Body of pancreas (tissue), 4 donors: ENCODE measurements at places on chromosomes 11 and 22. TPM values are rescaled to one million over a fixed set of nuclear protein-coding genes. Genes with fewer than 3 reads are reported as not detected.

DNA sequence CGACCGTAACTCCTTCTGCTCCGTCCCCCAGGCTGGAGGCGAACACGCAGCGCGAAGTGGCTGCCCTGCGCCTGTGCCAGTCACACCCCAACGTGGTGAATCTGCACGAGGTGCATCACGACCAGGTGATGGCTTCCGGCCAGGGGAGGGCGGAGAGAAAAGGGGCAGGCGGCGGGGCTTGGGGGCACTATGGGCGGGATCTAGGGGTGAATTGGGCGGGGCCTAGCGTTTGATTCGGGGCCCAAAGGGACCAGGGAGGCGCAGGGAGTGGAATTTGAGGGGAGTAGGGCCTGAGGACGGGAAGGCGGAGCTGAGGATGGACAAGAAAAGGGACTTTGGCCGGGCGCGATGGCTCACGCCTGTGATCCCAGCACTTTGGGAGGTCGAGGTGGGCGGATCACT is 9.7 kb downstream of the RPS6KA4 start:
- no peaks in the 10 kb centered on the region for H3K36me3 ChIP-seq
- H3K4me1 ChIP-seq = no peaks in the 10 kb centered on the region
- no peak for DNase-seq
- H3K4me3 ChIP-seq = no peak overlapping the region
- H3K27me3 ChIP-seq = no peaks in the 10 kb centered on the region
- H3K27ac ChIP-seq = no peak overlapping the region

DNA sequence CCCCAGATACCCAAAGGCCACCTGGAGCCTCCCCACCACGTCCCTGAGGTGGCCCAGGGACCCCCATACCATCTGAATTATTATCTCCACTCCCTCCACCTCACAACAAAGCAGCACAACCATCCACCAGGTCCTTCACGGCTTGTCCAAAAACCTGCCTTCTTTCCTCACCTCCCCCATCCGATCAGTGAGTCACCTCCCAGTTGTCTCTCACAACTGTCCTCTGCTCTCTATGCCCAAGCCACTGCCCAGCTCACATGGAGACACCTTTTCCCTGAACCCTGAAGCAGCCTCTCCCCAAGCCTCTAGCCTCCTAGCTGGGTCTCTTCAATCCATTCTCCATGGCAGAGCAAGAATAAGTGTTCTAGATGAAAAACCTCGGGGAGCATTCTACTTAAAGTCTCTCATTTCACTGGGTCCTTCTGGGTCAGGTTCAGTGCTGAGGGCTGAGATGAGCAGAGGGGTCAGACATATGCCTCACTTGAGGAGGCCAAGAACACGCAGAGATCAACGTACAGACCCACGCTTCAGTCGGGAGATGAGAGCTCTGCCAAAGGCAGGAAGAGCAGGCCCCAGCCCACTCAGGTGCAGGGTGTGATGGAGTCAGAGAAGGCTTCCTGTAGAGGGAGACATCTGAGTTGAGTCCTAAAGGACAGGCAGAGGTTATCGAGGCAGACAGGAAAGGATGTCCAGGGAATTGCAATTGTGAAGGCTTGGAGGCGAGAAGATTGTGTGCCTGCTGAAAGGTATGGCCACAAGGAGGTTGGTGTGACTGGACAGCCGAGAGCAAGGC is 74.7 kb downstream of the PDE2A start:
- H3K27me3 ChIP-seq = no peaks in the 10 kb centered on the region
- no peak for DNase-seq
- no peak overlapping the region for H3K4me3 ChIP-seq
- no peak overlapping the region for H3K27ac ChIP-seq
- H3K36me3 ChIP-seq = no peaks in the 10 kb centered on the region

- H3K36me3 ChIP-seq = no peaks in the 10 kb centered on the region
- H3K4me3 ChIP-seq = no peak overlapping the region
- H3K4me1 ChIP-seq = peaks cover 90% of the 10 kb centered on the region
- H3K27ac ChIP-seq = peak overlapping the region; percentile 94
Observed at GRCh38 chr22:42895087-42895486, 38.0 kb upstream of the ARFGAP3 start.

DNA sequence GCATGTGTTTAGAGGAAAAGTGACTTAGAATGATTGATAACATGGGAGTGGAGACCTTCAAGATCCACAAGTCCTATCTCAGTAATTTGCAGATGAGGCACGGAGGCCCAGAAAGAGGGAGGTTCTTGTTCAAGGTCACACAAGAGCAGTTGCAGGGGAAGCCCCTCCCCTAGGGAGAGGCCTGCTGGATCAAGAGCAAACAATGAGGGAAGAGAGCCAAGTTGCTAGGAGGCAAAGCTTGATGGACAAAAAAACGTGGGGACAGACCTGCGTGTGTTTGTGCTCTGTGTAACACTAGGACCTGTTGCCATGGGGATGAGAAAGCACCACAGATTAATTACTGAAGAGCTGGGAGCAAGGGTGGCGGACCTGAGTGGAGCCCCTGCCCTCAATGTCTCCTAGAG is 6.4 kb upstream of the MFRP start:
- H3K27ac ChIP-seq = no peak overlapping the region
- no peaks in the 10 kb centered on the region for H3K27me3 ChIP-seq
- H3K4me3 ChIP-seq = no peak overlapping the region
- peaks cover 10% of the 10 kb centered on the region for H3K4me1 ChIP-seq

GRCh38 chr11:84224042-84224441 is 937.9 kb upstream of the CCDC90B start:
- DNase-seq = no peak
- H3K36me3 ChIP-seq = no peaks in the 10 kb centered on the region
- H3K4me3 ChIP-seq = no peak overlapping the region
- H3K27ac ChIP-seq = no peak overlapping the region
- H3K4me1 ChIP-seq = no peaks in the 10 kb centered on the region
- H3K27me3 ChIP-seq = no peaks in the 10 kb centered on the region

- peaks cover 39% of the 10 kb centered on the region for H3K4me1 ChIP-seq
- H3K27me3 ChIP-seq = no peaks in the 10 kb centered on the region
- peak overlapping the region; percentile 96 for H3K4me3 ChIP-seq
- no peak for DNase-seq
- H3K36me3 ChIP-seq = no peaks in the 10 kb centered on the region
Observed at GRCh38 chr22:38706901-38707195, 1.1 kb downstream of the GTPBP1 start.

GRCh38 chr11:64580412-64580811 is 10.6 kb upstream of the SLC22A12 start:
- H3K27me3 ChIP-seq = no peaks in the 10 kb centered on the region
- H3K27ac ChIP-seq = no peak overlapping the region
- no peak for DNase-seq

GRCh38 chr11:124113890-124114289 is 1.4 kb upstream of the VWA5A start:
- peaks cover 21% of the 10 kb centered on the region for H3K4me1 ChIP-seq
- no peaks in the 10 kb centered on the region for H3K27me3 ChIP-seq

- H3K27ac ChIP-seq = no peak overlapping the region
- H3K4me1 ChIP-seq = peaks cover 12% of the 10 kb centered on the region
- H3K36me3 ChIP-seq = no peaks in the 10 kb centered on the region
- no peak overlapping the region for H3K4me3 ChIP-seq
Observed at GRCh38 chr11:46977038-46977813, 40.7 kb downstream of the CSTPP1 start.

GRCh38 chr11:11998091-11998781 is 10.2 kb downstream of the DKK3 start:
- peaks cover 5% of the 10 kb centered on the region for H3K4me1 ChIP-seq
- no peaks in the 10 kb centered on the region for H3K27me3 ChIP-seq
- no peak overlapping the region for H3K4me3 ChIP-seq
- no peaks in the 10 kb centered on the region for H3K36me3 ChIP-seq
- H3K27ac ChIP-seq = no peak overlapping the region
- no peak for DNase-seq

DNA sequence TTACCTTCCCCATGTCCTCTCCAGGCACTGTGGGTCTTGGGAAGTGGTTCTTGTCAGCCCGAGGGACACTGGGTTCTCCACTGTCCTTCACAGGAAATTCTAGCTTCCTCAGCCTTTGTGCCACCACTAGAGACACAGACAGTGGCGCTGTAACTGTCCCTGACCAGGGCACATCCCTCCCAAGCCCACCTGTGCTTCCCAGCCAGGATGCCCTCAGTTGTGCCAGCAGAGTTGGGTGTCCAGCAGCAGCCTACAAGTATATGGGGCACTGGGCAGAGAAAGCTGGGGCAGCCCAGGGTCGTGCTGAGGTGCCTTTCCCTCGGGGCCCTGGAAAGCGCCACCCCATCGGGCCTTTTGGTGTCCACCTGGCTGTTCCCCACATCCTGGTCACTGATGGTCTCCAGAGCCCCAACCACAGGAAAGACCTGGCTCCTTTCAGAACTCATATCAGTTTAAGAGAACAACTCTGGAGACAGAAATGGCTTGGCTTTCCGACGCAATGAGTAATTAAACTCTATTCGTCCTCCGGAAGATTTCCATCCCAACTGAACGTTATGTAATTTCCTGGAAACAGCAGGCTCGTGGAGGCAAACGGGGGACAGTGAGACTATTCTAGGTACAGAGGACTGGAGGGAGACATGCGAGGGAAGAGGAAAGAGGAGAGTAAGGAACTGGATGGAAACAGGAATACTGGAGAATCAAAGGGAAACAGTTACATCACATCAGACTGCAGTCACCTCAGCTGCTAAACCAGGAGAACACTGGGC is 28.6 kb downstream of the PPP2R1B start:
- peaks cover 16% of the 10 kb centered on the region for H3K36me3 ChIP-seq
- DNase-seq = no peak
- H3K27me3 ChIP-seq = no peaks in the 10 kb centered on the region
- peaks cover 51% of the 10 kb centered on the region for H3K4me1 ChIP-seq
- H3K4me3 ChIP-seq = no peak overlapping the region

GRCh38 chr11:133531971-133532651 is at the start of gene OPCML:
OPCML (minus strand) TSS chr11:133532501.
- no peaks in the 10 kb centered on the region for H3K4me1 ChIP-seq
- H3K36me3 ChIP-seq = no peaks in the 10 kb centered on the region

- DNase-seq = no peak
- no peak overlapping the region for H3K4me3 ChIP-seq
Observed at GRCh38 chr22:41762980-41763779, 37.3 kb upstream of the CCDC134 start.

GRCh38 chr11:133081730-133082452 is 450.4 kb downstream of the OPCML start:
- no peak overlapping the region for H3K4me3 ChIP-seq
- DNase-seq = no peak
- no peaks in the 10 kb centered on the region for H3K27me3 ChIP-seq
- no peaks in the 10 kb centered on the region for H3K36me3 ChIP-seq

- no peaks in the 10 kb centered on the region for H3K4me1 ChIP-seq
- no peaks in the 10 kb centered on the region for H3K36me3 ChIP-seq
- H3K27me3 ChIP-seq = no peaks in the 10 kb centered on the region
- no peak overlapping the region for H3K27ac ChIP-seq
Observed at GRCh38 chr22:45987136-45987861, 10.3 kb upstream of the WNT7B start.

DNA sequence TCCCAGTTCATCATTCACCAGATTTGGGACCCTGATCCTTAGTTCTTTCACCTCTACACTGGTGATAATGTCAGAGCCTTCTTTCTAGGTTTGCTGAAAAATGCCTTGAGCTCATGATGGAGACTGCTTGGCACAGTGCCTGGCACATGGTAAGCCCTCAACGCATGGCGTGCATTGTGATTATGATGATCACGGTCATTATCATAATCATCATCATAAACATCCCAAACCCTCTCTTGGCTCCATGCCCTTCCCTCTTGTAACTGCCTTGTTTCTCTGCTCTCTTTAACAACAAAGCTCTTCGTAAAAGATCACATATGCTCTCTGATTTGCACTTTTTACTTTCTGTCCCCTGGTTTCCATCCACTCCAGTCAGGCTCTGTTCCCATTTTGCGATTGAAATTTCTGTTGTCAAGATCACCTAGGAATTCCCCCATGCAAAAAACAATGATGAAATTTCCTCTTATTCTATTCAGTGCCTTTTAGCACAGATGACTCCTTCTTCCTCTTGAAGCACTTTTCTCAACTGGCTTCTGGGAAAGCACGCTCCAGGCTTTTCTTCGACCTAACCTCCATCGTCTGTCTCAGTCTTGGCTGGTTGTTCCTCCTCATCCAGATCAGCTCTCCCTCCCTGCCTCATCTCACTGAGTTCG is 479.1 kb downstream of the OPCML start:
- H3K4me1 ChIP-seq = no peaks in the 10 kb centered on the region
- DNase-seq = no peak
- H3K4me3 ChIP-seq = no peak overlapping the region
- H3K27ac ChIP-seq = no peak overlapping the region

GRCh38 chr11:35043936-35044335 is 95.0 kb upstream of the CD44 start:
- H3K4me3 ChIP-seq = no peak overlapping the region
- no peaks in the 10 kb centered on the region for H3K36me3 ChIP-seq
- no peak for DNase-seq
- H3K27ac ChIP-seq = no peak overlapping the region
- H3K27me3 ChIP-seq = no peaks in the 10 kb centered on the region
- peaks cover 23% of the 10 kb centered on the region for H3K4me1 ChIP-seq

DNA sequence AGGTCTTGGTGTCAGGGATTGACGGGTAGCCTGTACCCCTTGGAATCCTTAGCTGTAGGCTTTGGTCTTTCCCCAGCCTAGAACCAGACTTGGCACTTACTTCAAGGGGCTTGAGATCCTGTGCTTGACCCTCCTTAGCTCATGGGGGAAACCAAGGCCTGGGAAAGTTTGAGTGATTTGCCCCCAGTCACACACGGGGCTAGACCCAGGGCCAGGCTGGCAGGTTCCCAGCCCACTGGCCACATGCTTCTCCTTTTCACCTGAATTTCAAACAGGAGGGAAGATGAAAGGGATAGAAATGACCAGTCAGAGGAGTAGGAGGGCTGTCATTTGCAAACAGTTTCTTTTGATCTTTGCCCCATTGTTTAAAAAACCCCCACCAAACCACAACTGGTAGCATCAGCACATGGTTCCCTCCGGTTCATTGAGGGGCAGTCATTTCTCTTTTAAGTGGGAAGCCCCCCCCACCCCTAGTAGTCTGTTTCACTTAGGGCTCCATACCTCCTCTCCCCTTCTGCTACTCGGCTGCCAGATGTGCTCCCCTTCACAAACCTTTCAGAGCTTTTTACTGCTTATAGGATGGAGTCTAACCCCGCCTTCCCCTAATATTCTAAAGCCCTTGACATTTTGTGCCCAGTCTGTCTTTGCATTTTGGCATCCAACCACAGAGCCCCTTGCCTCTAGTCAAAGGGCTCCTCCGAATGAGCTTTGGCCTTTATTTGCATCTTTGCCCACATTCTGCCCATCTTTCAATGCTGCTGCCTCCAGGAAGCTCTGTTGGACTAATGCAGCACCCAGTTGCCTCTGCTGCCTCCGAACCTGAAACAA is 37.6 kb downstream of the ZNRF3 start:
- H3K36me3 ChIP-seq = no peaks in the 10 kb centered on the region
- no peak for DNase-seq
- H3K4me1 ChIP-seq = peaks cover 87% of the 10 kb centered on the region
- no peaks in the 10 kb centered on the region for H3K27me3 ChIP-seq

The GTSE1 gene
- total RNA-seq = 0.26 TPM

The FAM118A gene
- total RNA-seq = 13.0 TPM

The BET1L gene
- total RNA-seq = 31.0 TPM

The PACSIN3 gene
- 56.0 TPM for total RNA-seq

The BARX2 gene
- 1.8 TPM for total RNA-seq

The OPCML gene
- total RNA-seq = not detected

The CASP1 gene
- total RNA-seq = 1.3 TPM

The PRAME gene
- not detected for total RNA-seq

The OR8K1 gene
- total RNA-seq = not detected

The DGCR6 gene
- total RNA-seq = 10.5 TPM

The GATD1 gene
- total RNA-seq = 14.0 TPM

The OR8A1 gene
- total RNA-seq = not detected
